ENCODE measurements at places on chromosomes 16 and 17.

DNA sequence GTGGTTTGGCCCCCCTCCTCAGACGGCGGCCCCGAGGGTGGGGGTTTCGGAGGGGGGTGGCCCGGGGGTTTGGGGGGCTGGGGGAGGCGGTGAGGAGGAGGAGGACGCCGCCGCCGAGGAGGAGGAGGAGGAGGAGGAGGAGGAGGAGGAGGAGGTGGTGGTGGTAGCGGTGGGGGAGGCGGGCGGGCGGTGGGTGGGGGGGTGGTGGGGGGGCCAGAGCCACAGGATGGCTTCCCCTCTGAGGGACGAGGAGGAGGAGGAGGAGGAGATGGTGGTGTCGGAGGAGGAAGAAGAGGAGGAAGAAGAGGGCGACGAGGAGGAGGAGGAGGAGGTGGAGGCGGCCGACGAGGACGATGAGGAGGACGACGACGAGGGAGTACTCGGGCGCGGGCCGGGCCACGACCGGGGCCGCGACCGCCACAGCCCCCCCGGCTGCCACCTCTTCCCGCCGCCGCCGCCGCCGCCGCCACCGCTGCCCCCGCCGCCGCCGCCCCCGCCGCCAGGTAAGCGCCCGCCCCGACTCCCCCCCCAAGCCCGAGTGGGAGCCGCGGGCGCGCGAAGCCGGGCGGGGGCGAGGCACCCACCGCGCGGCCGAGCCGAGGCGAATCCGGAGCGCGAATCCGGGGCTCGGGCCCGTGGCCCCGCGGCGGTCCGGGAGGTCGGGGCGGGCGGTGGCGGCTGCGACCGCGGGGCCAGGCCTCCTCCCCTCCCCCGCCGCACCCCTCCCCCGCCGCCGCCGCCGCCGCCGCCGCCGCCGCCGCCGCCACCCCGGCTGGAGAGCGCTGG lies 3.8 kb upstream of the CHD3 start:
- no peak for DNase-seq

- no peak for DNase-seq
These were observed 6.0 kb downstream of the CLEC16A start for GRCh38 chr16:10950393-10950792.

DNA sequence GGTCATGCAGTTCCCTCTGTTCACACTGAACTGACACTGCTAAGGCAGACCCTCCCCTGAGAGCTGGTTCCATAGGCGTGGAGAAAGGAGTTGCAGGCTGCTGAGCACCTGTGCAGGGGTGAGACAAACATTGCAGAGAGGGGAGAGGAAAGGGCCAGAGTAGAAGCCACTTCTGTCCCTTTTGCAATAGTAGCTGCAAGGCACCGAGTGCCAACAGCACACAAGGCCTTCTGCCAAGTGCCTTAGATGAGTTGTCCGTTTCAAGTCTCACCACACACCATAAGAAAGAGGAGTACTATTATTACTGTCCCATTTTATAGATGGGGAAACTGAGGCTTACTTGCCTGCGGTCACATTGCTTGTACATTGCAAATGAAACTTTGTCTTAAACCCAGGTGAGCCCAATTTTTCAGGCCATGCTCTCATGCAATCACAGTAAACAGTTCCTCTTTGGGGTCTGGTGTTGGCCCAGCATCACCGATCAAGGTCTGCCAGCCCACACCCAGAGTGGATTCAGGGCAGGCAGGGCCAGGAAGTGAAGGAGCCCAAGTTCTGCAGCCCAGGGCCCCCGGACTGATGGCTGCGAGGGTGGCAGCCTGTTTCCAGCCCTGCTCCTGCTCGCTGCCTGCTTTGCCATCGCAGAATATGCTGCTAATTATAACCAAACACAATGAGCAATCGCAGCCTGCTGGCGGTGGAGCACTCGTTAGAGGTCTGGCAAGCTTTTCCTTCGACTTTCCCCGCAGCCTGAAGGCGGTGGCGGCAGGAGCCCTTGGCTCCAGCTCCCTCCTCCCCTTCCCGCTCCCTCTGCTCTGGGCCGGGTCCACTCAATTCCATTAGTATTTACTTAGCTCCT lies 36.8 kb upstream of the DYNLL2 start:
- DNase-seq: no peak

DNA sequence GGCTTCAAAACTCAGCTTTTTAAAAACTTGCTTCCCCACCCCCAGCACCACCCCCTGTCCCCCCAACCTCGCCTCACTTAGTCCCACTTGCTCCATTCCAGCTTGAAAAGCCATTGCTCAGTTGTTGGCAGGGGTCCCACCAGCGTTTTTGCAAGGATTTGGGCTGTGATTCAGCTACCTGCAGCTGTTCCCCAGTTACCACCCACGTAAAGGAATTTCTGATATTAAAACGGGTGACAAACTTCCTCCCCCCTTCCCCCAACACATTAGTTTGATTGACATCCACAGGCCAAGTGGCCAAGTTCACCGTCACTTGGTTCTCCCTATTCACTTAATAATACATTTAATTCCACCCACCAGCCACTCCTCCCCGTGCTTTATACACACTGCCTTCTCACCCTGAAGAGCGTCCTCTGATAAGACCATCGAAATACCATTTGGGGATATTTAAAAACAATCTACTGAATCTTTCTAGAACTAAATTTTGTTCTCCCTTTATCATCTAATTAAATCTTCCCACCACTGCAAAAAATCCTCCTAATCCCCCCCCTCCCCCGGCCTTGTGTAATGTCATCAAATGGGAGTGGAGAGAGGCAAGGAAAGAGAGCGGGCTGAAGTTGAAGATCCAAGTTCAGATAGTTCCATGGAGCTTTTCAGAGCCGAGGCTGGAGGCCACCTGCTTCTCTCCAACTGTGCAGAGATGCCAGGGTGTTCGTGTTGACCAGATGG lies 55.1 kb downstream of the SOX9 start:
- no peak for DNase-seq

DNA sequence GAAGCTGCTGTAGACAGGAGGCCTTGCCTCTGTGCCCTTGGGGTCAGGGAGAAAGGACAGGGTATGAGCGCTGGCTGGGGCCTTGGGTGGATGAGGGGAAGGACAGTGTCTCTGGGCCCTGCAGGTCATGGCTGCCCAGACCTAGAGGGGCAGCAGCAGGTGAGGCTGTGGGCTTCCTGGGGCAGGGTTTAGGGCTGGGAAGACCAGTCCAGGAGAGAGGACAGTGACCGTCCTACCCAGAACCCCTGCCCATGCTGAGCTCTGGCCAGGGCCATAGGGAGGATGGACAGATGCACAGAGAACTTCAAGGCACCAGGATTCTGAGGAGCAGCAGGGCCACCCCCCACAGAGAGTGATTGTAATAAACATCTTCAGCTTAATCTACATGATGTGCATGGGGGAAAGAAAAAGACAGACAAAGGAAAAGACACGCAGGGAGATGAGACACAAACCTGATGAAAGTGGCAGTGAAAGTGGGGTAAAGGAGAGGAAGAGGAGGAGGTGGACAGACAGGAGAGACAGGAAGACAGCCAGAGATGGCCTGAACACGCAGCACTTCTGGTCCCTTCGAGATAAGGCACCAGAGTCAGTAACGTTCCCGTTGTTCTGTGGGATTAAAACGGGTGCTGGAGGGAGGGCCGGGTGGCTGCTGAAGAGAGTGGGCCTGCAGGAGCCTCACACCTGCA lies 17.5 kb downstream of the FLOT2 start:
- DNase-seq: no peak

- DNase-seq: no peak
These were observed 406.2 kb downstream of the MAF start for GRCh38 chr16:79194291-79194690.

DNA sequence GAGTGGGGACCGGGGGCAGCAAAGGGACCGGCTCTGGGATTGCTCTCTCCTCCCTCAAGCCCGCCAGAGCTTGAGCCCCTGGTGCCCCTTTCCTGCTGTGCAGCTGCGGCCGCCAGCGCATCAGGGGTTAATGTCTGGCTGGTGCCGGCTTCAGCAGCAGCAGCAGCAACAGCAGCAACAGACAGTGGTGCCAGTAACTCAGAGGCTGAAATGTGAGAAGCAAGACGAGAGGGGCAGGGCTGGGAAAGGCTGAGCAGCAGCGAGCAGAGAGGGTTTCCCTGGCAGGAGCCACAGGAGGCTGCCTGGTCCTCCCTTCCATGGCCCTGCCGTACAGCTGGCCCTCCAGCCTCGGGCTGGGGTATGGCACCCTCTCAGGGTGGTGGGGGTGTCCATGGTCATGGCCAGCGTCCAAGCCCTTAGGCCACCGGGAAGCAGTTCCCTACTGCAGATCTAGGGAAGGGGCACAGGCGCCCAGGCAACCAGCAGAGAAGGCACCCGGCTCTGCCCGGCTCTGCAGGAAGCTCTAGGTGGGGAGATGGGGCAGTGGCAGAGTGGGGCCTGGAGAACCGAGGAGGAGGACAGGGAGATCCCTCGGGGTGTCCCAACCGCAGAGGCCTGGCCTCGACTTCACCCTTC lies 21.1 kb upstream of the TFAP4 start:
- no peak for DNase-seq

- no peak for DNase-seq
These were observed 156.1 kb downstream of the ZNF423 start for GRCh38 chr16:49699841-49700175.

GRCh38 chr17:3024346-3024745 lies 39.1 kb downstream of the OR1D5 start:
- DNase-seq: no peak

- DNase-seq: no peak
These were observed 63.2 kb downstream of the CLEC19A start for GRCh38 chr16:19348578-19349315.
